ENCODE measurements at places on chromosomes 2 and 18. TPM values are rescaled to one million over a fixed set of nuclear protein-coding genes. Genes with fewer than 3 reads are reported as not detected.

DNA sequence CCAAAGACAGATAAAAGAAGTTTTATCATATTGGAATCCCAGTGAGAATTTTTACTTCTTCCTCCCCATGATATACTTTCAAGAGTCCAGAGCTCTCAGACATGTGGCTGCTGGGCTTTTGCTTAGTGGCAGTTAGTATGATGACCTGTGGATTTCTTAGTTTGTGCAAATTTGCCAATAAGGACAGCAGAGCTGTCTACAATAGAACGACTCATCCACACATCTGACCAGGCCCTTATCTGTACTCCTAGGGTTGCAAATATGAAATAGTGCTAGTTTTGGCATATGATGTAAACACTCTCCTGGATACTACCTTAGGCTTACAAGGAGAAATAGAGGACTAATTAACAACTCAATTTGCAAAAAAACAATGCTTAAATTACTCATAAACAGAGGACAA, 758.4 kb upstream of the TMEFF2 start:
- no peaks in the 10 kb centered on the region for H3K36me3 ChIP-seq
- H3K4me3 ChIP-seq: no peak overlapping the region
- DNase-seq: no peak
- H3K4me1 ChIP-seq: no peaks in the 10 kb centered on the region
- no peak overlapping the region for H3K27ac ChIP-seq

The IFIH1 gene
- total RNA-seq: 36.7 TPM

The CTNNA2 gene
- total RNA-seq: not detected

- DNase-seq: no peak
- H3K27me3 ChIP-seq: no peaks in the 10 kb centered on the region
- H3K4me3 ChIP-seq: no peak overlapping the region
- H3K36me3 ChIP-seq: no peaks in the 10 kb centered on the region
- H3K4me1 ChIP-seq: no peaks in the 10 kb centered on the region
Measured at GRCh38 chr2:194619366-194619765, 1037.7 kb upstream of the SLC39A10 start.
